ENCODE measurements at places on chromosomes 16 and 17. TPM values are rescaled to one million over a fixed set of nuclear protein-coding genes. Genes with fewer than 3 reads are reported as not detected.

DNA sequence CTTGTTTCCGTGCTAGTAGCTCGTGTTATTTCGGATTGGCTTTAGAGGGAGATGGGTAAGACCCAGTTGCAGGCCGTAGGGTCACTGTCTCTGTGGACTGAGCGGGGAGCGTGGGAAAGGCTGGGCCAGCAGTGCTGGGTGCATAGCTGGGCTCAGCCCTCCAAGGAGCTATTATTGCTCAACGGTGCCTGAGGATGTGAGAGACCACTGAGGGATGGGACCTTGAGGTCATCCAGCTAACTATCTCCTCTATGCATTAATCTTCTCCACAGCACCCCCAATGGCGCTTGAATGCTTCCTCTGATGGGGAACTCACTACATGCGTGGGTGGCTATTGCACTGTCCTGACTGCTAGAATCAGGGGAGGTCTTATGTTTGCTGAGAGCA, 126.1 kb upstream of the FOXF1 start:
- no peak for DNase-seq

DNA sequence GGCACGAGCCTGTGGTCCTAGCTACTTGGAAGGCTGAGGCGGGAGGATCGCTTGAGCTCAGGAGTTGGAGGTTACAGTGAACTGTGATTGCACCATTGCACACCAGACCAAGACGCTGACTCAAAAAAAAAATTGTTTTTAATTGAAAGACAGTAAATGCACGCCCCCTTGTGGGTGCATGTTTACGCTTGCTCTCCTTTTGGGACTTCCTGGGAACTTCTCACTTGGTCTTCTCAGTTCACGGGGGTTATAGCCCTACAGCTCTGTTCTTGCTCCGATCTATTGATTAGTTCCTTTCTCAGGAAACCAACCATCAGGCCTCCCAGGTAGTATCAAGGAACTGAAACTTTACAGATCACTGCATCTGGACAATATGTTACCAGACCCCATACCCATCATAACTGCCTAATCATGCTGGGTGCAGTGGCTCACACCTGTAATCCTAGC, 14.2 kb upstream of the RIPOR1 start:
- DNase-seq: peak; percentile 95

- DNase-seq: no peak
Observed at GRCh38 chr16:6247775-6248174, 1084.9 kb upstream of the RBFOX1 start.

- DNase-seq: no peak
Observed at GRCh38 chr17:63481488-63481870, 4.6 kb downstream of the ACE start.

The SLC13A5 gene
- total RNA-seq: not detected

- DNase-seq: peak; percentile 14
Observed at GRCh38 chr16:77585379-77586251, 136.7 kb upstream of the NUDT7 start.

DNA sequence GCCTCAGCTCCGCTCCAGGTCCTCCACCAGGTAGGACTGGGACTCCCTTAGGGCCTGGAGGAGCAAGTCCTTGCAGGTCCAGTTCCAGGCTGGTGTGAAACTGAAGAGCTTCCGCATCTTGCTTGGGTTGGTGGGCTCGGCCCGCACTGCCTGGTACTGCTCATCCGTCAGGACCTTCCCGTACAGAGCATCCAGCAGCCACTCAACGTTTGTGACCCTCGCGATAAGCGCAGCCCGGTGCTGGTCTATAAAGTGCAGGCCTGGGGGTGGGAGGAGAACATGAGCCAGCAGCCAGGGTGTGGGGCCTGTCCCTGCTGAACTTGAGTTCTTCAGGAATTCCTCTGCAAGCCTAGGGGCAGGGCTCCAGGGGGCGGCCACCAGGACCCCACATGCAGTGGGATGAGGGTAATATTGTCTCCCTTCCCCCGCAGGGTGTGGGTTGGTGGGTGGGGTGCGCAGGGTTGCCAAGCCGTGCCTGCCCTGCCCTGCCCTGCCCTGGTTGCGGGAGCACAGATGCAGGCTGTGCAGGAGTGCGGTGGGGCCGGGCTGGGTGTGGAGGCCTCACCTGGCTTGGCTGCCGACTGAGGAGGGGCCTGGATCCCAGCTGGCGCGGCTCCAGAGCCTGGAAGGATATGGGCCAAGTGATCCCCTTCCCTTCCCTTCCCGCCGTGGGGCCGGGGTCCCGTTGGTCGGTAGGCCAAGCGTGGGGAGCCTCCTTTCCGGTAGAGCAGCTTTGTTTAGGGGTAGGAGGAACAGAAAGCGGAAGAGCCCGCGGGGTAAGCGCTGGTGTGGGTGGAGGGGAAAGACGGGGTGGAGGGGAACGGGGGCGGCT, 762 bp downstream of the PYCARD start:
- DNase-seq: peak; percentile 29

GRCh38 chr16:11358531-11358930, 13.3 kb downstream of the RMI2 start:
- no peak for DNase-seq

GRCh38 chr17:1227365-1227764, 42.9 kb upstream of the BHLHA9 start:
- no peak for DNase-seq

DNA sequence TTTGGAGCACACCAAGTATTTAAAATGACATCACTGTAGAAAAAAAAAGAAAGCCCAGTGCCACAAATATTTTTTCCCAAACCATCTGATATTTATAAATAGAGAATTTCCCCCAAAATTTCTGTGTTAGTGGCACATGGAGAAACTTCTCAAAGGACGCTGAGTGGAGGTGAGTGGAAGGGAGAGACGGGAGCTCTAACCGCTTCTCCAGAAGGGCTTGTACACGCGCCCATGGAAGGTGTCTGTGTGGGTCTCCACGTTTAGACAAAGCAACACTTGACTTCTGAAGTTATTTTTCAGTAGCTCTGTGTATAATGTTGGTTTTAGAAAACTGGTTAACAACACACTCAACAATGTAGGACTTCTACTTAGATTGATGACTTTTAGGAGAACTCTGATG, 1.0 kb downstream of the MYOCD start:
- no peak for DNase-seq

The TMIGD1 gene
- total RNA-seq: not detected
